ENCODE measurements at places on chromosomes 4 and X. TPM values are rescaled to one million over a fixed set of nuclear protein-coding genes. Genes with fewer than 3 reads are reported as not detected.
A peak's percentile ranks its signal among the peaks of the same experiment; 100 is the strongest.

The BMP3 gene
- not detected for total RNA-seq

The TMSB4X gene
- 6,612 TPM for total RNA-seq

The SPATA18 gene
- total RNA-seq: 0.13 TPM

The ZMAT1 gene
- 0.62 TPM for total RNA-seq

- no peak overlapping the region for H3K27ac ChIP-seq
- H3K4me3 ChIP-seq: peak overlapping the region; percentile 53
- H3K27me3 ChIP-seq: peaks cover 2% of the 10 kb centered on the region
- peaks cover 19% of the 10 kb centered on the region for H3K4me1 ChIP-seq
- H3K36me3 ChIP-seq: peaks cover 23% of the 10 kb centered on the region
These were observed 125.7 kb downstream of the ZC4H2 start for GRCh38 chrX:64850371-64851082.

DNA sequence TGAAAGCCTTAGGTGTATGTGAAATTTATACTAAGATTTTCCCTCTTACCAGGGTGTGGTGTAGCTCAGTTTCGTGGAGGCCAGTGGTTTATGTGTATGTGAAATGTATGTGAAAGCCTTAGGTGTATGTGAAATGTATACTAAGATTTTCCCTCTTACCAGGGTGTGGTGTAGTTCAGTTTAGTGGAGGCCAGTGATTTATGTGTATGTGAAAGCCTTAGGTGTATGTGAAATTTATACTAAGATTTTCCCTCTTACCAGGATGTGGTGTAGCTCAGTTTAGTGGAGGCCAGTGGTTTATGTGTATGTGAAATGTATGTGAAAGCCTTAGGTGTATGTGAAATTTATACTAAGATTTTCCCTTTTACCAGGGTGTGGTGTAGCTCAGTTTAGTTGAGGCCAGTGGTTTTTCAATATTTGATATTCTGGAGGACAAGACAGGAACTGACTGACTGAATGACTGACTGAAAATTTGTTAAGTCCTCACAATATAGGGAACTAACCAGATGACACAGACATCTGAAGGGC, 143.7 kb downstream of the NEXMIF start:
- H3K27me3 ChIP-seq: no peaks in the 10 kb centered on the region
- DNase-seq: no peak
- H3K36me3 ChIP-seq: no peaks in the 10 kb centered on the region
- H3K27ac ChIP-seq: no peak overlapping the region
- no peaks in the 10 kb centered on the region for H3K4me1 ChIP-seq

- H3K4me3 ChIP-seq: no peak overlapping the region
- H3K36me3 ChIP-seq: no peaks in the 10 kb centered on the region
- H3K27ac ChIP-seq: no peak overlapping the region
- no peaks in the 10 kb centered on the region for H3K27me3 ChIP-seq
- no peaks in the 10 kb centered on the region for H3K4me1 ChIP-seq
These were observed 58.4 kb downstream of the AMELX start for GRCh38 chrX:11351375-11352295.

- H3K4me3 ChIP-seq: no peak overlapping the region
- H3K27ac ChIP-seq: no peak overlapping the region
- no peaks in the 10 kb centered on the region for H3K36me3 ChIP-seq
- H3K4me1 ChIP-seq: peaks cover 16% of the 10 kb centered on the region
- peaks cover 31% of the 10 kb centered on the region for H3K27me3 ChIP-seq
- DNase-seq: no peak
These were observed 14.7 kb downstream of the TRIM2 start for GRCh38 chr4:153218961-153219360.

Measured in activated T-helper 1 cell treated with anti-CD3 and anti-CD28 coated beads, Interleukin-12 subunit alpha, Interleukin-12 subunit beta, Interleukin-2, Interleukin-4 antibody, amounts not matched to agents 30 ng/mL and 10 ng/mL and 1 ng/mL, durations not matched to agents 14 hours and 24 hours and 36 hours (primary cell).